Breast epithelium (tissue), 4 donors: ENCODE measurements at places on chromosomes 7 and 10. TPM values are rescaled to one million over a fixed set of nuclear protein-coding genes. Genes with fewer than 3 reads are reported as not detected.
A peak's percentile ranks its signal among the peaks of the same experiment; 100 is the strongest.

RARRES2 gene
- total RNA-seq: 156 TPM

TEX47 gene
- total RNA-seq: not detected

GRCh38 chr10:5818894-5819293 is 5.7 kb upstream of the GDI2 start:
- no peaks in the 10 kb centered on the region for H3K27me3 ChIP-seq
- no peaks in the 10 kb centered on the region for H3K36me3 ChIP-seq
- DNase-seq: no peak
- H3K27ac ChIP-seq: no peak overlapping the region

GRCh38 chr10:62705789-62706188 is 98.7 kb upstream of the ADO start:
- H3K27me3 ChIP-seq: no peaks in the 10 kb centered on the region
- H3K4me3 ChIP-seq: no peak overlapping the region
- no peak overlapping the region for H3K27ac ChIP-seq

DNA sequence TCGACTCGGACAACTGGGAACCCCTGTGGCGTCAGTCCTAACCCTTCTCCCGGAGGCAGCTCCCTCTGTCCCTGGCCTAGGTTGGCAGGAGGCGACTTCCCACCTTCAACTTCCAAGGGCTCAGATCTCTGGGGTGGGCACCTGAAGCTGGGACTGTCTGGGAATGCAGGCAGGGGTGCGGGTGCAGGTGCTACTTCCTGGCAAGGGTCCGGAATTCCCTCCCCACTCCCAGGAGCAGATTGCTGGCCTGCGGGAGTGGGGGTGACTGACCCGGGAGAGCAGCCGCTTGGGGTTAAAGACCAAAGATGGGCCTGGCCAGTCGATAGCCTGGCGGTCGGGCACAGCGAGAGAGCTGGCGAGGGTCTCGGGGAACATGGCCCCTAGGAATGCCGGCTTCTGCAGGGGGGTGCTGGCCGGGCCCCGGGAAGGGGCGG is 387 bp downstream of the EPHA1 start:
- peak overlapping the region; percentile 12 for H3K27ac ChIP-seq
- peak overlapping the region; percentile 73 for H3K4me3 ChIP-seq
- H3K4me1 ChIP-seq: peaks cover 10% of the 10 kb centered on the region
- no peaks in the 10 kb centered on the region for H3K36me3 ChIP-seq

DNA sequence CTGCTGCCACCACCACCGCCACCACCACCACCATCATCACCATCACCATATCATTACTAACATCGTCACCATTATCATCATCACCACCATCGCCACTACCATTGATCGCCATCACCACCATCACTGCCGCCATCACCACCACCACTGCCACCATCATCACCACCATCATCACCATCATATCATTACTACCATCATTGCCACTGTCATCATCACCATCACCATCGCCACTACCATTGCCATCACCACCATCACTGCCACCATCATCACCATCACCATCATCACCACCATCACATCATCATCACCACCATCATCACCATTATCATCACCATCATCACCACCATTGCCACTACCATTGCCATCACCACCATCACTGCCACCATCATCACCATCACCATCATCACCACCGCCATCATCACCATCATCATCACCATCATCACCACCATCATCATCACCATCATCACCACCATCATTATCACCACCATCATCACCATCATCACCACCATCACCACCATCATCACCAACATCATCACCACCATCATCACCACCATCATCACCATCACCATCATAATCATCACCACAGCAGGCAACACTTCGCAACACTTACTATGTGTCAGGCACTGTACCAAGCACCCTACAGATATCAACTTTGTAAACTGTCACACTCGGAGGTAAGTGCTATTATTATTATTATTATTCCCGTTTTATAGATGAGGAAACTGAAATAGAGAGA is 19.3 kb downstream of the NMT2 start:
- no peak for DNase-seq
- no peaks in the 10 kb centered on the region for H3K27me3 ChIP-seq
- no peaks in the 10 kb centered on the region for H3K4me1 ChIP-seq
- no peak overlapping the region for H3K27ac ChIP-seq
- no peak overlapping the region for H3K4me3 ChIP-seq

DNA sequence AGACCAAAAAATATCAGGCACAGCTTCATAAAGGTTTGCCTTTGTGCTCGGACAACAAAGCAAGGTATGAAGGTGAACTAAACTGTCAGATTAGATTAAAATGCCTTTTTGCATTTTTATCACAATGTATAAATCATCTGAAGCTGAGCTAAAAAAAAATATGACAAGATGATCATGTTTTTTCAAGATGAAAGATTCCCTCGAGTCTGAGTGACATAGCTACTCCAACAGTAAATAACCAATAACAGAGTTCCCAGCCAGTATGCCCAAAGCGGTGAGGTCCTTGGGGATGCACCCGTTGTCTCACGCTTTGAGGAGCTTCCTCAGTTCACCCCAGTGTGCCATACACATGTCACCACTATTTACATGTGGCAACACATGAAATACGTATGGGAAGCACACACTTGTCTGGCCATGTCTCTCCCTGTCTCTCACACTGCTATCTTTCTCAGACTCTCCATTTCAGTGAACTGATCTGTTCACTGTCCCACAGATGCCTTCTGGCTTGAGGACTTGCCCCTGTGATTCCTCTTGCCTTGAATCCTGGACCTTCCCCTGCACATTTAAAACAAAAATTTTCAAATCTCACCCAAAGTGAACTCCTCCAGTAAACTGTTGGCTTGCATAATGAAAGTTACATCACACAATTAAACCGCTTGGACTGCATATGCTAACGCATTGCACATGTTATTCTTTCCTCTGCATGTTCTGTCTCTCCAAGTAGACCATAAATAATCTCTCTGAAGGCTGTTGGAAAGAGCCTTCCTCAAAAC is 2.6 kb upstream of the PIK3CG start:
- H3K4me1 ChIP-seq: no peaks in the 10 kb centered on the region
- no peaks in the 10 kb centered on the region for H3K36me3 ChIP-seq
- H3K27me3 ChIP-seq: no peaks in the 10 kb centered on the region
- H3K27ac ChIP-seq: peak overlapping the region; percentile 52
- DNase-seq: no peak

GRCh38 chr7:55178292-55178862 is 159.6 kb downstream of the EGFR start:
- H3K27me3 ChIP-seq: no peaks in the 10 kb centered on the region
- no peak for DNase-seq
- H3K36me3 ChIP-seq: no peaks in the 10 kb centered on the region
- peaks cover 21% of the 10 kb centered on the region for H3K4me1 ChIP-seq
- peak overlapping the region; percentile 82 for H3K27ac ChIP-seq

DNA sequence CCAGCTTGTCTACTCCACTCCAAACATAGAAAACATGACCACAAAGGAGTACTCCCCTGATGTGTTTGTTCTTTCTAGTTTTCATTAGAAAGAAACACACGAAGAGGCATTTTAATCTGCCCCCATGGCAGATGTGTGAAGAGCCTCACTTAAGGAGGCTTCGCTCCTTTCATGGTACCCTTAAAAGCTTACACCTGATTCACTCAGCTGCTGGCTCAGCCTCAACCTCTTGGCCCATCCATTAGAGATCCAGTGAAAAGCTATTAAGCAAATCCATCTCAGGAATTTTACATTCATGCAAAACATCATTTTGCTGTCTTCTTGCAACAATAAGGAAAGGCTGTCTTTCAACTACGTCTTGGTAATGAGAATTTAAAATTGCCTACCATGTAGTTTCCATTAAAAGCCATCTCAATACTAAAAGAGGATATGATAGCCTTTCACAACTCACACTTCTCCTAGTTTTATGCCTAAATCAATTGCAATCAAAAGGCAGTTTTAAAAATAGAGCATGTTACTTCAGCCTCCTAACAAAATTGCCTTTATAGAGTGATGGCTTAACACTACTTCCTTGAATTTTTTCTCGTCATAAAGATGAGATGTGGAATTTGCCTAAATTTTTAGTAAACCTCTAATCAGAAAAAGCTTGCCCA is 22.7 kb downstream of the MACC1 start:
- DNase-seq: no peak
- no peaks in the 10 kb centered on the region for H3K36me3 ChIP-seq
- H3K4me3 ChIP-seq: no peak overlapping the region
- no peaks in the 10 kb centered on the region for H3K27me3 ChIP-seq
- H3K4me1 ChIP-seq: no peaks in the 10 kb centered on the region

DNA sequence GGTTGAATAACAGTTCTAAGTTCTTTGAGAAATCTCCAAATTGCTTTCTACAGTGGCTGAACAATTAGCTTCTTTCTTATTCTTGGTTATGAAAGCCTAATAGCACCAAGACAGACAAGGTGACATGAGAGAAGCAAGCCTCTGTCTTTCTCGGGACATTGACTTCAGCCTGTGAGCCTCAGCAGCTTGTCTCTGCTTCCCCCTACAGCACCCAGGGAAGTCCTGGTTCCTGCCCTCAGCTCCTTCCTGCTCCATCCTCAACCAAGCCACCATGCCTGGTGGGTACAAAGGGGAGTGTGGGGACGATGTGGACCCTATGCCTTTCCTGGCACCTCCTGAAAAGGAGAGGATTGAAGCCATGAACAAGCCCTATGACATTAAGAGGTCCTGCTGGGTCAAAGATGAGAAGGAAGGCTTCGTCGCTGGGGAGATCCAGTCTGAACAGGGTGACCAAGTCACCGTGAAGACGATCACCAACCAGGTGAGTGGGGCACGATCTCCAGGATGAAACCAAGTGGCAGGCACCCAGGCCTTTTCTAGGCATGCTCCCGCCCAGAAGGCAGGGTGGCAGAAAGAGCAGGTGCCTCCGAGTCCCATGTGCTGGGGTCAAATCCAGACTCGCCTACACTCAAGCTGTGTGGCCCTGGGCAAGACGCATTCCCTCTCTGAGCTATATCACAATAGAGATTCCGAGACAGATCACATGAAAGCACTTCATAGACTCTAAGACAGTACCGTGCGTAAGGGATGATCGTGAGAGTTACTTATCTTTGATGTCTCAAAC is 30.8 kb upstream of the KPNA7 start:
- no peaks in the 10 kb centered on the region for H3K36me3 ChIP-seq
- H3K4me3 ChIP-seq: no peak overlapping the region

GRCh38 chr7:39672176-39672575 is 48.8 kb downstream of the RALA start:
- H3K36me3 ChIP-seq: no peaks in the 10 kb centered on the region
- no peak for DNase-seq
- no peaks in the 10 kb centered on the region for H3K4me1 ChIP-seq
- H3K4me3 ChIP-seq: no peak overlapping the region
- no peak overlapping the region for H3K27ac ChIP-seq

DNA sequence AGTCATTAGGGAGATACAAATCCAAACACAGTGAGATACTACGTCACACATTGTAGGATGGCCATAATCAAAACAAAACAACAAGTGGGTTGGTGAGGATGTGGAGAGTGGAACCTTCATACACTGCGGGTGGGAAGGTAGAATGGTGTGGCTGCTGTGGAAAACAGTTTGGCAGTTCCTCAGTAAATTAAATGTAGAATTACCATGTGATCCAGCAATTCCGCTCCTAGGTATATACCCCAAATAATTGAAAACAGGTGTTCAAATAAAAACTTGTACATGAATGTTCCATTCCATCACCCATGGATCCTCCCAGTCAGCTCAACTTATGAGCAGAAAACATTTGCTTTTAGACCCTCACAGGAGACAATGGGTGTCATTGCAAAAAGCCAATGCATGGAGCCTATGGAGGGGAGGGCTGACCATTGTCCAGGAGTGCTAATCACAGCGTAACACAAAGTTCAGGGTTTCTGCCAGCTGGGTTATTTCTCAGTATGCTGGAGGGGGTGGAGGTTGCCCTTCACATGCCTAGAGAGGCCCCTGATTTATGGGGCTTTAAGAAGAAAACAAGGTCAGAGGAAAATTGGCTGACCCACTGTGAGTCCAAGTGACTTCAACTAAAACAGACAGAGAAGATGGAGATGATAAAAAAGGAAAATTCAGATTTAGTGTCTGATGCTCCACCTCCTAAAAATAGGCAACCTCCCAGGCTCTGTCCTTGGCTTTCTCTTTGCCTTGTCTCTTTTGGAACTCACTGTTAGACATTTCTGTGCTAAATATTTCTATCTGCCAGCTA is 124.1 kb downstream of the WDR11 start:
- no peaks in the 10 kb centered on the region for H3K4me1 ChIP-seq
- H3K27ac ChIP-seq: no peak overlapping the region
- no peak for DNase-seq
- peaks cover 49% of the 10 kb centered on the region for H3K27me3 ChIP-seq
- no peaks in the 10 kb centered on the region for H3K36me3 ChIP-seq
- H3K4me3 ChIP-seq: no peak overlapping the region

DNA sequence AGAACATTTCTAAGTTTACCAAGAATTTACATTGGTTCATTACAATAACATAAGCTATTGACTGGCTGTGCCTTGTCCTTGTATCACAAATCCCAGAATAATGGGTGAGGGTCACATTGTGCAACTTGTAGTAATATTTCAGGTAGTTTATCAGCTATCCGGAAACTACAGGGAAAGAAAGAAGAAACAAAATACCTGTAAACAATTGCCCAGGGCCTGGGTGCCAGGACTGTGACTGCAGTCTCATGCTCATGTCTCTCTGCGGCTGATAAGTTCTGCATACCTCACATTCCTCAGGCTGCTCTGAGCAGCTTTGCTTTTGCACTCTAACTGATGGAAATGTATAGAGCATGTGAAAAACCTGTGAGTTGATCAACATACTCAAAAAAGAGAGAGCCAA is 131.8 kb upstream of the TRIM24 start:
- no peak overlapping the region for H3K27ac ChIP-seq
- H3K27me3 ChIP-seq: no peaks in the 10 kb centered on the region
- no peak overlapping the region for H3K4me3 ChIP-seq
- DNase-seq: no peak
